ENCODE measurements at places on chromosomes 3 and 15.

GRCh38 chr15:70907784-70908471 lies 15.3 kb downstream of the LRRC49 start:
- DNase-seq = no peak

- DNase-seq = no peak
Measured at GRCh38 chr3:194592798-194593752, 40.1 kb downstream of the TMEM44 start.

DNA sequence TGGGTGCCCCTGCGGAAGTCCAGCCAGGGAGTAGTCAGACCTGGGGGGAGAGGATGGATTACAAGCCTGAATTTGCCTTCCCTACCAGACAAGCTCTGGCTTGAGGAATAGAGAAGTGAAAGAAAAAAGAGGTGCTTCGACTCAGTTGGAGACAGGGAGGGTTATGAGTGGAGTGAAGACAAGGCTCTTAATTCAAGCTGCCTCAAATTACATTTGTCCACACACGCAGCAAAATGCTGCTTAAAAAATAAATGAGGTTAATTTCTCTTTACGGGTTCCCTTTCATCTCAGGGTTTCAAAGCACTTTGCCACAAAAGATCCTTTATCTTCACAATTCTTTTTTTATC lies 49.0 kb upstream of the SLC4A7 start:
- DNase-seq = no peak

- DNase-seq = no peak
Measured at GRCh38 chr15:25233766-25234350, 205.0 kb downstream of the UBE3A start.

DNA sequence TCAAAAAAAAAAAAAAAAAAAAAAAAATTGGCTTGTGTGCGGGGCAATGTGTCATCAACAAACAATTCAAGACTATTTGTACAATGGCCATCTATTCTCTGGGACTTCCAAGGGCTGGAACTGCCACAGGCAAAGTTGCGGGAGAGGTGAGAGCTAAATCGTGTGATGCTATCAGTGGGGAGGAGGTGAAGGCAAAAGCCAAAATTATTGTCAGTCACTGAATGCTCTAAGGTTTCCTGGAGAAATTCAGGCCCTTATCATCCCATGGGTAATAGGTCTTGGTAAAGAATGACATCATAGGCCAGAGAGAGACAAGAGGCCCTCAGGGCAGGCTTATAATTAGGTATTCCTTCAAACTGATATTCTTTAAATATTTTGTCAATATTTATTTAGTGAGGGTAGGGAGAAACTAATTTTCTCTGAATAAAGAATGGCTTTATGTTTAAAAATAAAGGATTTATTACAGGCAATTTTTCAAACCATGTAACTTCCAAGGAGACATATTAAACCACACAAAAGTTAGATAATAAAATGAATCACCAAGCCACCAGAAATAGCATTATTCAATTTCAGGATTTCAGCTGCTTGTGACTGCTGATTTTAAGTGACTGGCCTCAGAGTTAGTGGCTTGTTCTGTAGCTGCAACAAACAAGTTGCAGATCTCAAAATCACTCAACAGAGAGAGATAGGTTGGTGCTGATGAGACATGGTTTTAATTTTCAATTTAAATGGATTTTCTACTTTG lies 226.3 kb upstream of the MRPL3 start:
- no peak for DNase-seq

GRCh38 chr15:65249641-65250040 lies 37.0 kb downstream of the PARP16 start:
- peak; percentile 2 for DNase-seq

DNA sequence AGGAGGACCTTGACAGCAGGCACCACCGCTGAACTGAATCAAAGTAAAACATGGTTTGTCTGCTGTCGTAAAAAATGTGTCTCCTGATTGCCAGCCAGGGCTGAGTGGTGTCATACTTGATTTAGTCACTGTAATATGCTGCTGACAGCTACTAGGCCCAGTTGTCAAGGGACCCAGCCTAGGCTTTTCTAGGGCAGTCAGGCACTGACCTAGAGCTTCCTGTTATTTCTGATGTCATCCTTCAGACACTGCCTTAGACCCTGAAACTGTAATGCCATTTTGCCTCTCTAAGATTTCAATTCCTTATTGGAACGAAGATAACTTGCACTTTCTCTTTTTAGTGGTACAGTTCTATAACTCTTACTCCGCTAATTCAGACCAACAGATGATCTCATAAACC lies 2.6 kb upstream of the MRPL3 start:
- no peak for DNase-seq

DNA sequence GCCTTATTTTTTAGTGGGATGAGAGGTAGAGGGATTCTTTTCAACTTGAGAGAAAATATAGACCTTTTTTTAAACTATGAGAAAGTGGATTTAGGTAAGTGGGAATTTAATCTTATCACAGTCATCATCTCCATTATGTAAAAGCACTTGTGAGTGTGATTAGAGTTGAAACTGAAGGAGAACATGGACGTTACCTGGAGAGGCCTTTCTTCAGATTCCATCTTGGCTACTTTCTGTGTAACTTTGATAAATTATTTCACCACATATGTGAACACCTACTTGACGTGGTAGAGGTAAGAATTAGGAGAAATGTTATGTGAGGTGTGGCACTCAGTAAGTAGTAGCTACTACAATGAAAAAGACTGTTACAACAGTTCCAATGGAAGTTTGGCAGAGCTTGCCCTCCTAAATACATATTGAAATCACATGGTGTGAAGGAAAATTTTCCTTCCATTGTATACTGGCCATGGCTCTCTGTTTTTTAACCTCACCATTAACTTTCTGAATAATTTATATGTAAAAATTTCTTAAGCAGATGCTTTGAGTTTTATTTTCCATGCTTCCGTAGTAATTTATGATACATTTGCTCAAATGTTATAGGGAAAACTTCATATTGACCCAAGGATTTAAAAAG lies 193.3 kb downstream of the FNDC3B start:
- no peak for DNase-seq

DNA sequence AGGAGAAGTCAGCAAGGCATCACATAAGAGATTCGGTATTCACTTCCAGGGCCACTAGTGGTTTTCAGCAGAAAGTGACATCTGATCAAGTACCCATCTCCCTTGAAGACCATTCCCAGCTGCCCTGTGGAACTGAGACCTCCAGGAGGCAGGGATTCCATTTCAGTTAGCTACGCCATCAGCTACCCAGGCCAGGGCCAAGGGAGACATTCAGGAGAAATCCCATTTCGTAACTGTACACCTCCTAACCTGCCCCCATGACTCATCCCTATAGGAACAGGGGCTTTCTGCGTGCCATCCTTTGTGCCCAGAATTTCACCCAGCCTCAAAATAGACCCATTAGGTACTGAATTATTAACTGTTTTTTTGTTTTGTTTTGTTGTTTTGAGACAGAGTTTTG lies 24.7 kb downstream of the SPATA12 start:
- DNase-seq = no peak

- no peak for DNase-seq
Measured at GRCh38 chr3:5022966-5023776, 43.9 kb downstream of the BHLHE40 start.

GRCh38 chr3:32109256-32109655 lies 2.8 kb downstream of the GPD1L start:
- no peak for DNase-seq

GRCh38 chr15:55917881-55918296 lies 75.5 kb downstream of the NEDD4 start:
- DNase-seq = no peak

GRCh38 chr3:122092460-122093165 lies 37.5 kb downstream of the CD86 start:
- no peak for DNase-seq

DNA sequence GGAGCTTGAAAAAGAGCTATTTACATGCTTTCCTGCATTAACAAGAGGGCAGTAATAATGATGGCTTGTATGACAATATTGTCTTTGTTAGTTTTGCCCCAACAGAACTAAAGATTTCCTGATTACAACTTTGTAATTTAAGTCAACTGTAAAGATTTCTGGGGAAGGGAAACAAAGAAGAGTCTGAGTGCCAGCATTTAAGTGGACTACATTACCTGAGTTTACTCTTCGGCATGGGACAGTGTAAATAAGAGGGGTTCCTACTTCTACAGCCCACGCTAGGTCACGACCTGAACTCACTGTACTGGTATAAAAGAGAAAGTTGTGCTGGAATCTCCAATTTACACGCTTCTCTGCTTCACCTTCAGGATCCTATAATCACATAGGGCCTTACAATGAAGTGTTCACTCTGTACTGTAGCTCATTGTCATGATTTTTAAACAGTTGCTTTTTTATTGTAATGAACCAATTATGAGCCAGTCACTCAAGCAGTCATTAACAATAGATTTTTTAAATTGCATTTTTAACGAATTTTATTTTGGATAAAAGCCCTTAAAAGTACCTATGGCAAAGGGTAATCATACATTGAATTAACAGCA lies 39.6 kb downstream of the DPH6 start:
- DNase-seq = no peak

- DNase-seq = no peak
Measured at GRCh38 chr3:159645874-159646273, 342.8 kb upstream of the IL12A start.

GRCh38 chr15:84681831-84682230 lies 23.8 kb upstream of the NMB start:
- DNase-seq = no peak

- DNase-seq = no peak
Measured at GRCh38 chr15:65072027-65072426, 4.2 kb upstream of the RASL12 start.

DNA sequence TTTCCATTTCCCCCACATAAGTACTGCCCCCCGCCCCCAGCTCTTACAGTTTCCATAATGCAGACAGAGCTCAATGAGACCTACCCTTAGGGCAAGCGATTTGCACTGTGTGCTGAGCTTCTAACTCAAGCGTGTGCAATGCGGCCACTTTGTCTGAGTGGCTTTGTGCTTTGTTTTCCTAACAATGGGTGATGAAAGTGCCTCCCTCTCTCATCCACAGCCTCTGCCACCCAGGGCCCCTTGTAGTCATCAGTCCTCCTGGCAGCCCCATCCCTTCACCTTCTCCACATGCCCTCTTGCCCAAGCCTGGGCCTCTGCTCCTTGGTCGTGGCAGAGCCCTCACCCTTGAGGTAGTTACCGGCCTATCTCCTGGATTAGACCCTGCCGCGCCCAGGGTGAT lies 17.2 kb downstream of the DAPK2 start:
- DNase-seq = no peak

DNA sequence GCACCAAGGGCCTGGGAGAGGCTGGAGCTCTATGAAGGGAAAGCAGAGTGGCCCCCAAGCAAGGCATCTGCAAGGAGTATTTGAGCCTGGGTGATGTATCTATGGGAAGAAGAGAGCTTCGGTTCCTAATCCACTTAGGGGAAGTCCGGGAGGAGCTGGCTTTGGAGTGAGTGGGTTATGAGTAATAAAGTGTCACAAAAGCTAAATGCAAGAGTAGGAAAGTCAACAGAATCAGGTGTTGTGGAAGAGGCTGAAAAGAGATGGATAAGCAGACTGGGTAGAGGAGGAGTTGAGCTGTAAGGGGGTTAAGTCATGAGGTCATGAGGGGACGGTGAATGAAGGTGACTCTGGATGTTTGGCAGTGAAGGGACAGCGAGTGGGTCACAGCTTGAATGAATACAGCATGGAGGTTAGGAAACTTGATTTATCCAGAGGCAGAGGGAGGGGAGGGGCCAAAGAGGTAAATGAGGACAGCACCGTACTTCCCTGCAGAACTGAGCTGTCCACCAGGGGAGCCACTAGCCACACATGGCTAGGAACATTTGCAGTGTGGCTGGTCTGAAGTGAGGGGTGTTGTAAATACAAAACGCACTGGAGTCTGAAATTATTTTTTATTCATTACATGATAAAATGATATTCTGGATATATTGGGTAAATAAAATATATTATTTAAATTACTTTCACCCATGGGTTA lies 83.3 kb downstream of the ADCY5 start:
- DNase-seq = no peak

- DNase-seq = no peak
Measured at GRCh38 chr3:122245513-122246174, 62.2 kb downstream of the CASR start.

DNA sequence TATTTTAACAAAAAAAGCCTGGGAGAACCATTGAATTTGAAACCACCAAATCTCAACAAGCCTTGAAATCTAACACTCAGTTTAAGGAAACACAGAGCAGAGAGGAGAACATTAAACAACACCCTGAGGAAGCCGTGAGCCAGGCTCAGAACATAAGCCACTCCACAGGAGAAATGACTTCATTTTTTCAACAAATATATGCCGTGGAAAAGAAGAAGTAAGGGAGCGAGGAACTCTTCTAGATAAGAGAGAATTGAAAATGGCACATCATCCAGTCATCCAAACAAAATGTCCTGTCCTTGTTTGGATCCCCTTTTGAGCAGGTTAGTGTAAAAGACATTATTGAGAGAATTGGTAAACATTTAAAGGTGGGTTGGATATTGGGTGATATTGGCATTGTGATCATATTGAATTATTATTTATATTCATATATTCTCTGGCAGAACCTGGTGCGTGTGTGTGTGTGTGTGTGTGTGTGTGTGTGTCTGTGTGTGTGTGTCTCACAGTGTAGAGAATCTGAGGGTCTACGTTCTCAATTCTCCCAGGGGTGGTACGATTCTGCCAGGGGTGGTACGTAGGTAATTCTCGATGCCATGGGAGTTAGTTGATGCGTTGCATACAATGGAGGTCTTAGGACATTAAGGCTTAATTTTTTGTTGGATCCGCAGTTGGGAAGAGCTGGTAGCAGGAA lies 94.4 kb downstream of the ST6GAL1 start:
- DNase-seq = no peak

DNA sequence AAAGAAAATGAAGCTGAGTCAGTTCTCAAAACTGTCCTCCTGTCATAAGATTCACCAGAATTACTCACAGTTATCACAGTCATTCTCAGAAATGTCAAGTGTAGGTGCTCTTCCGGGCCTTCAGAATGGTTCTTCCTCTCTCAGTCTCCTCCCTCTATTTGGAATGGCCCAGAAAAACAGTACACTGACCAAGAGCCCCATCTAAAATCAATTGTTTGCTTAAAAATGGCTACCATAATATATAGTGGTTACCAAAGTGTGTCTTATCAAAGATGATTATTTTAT lies 99.8 kb downstream of the MECOM start:
- DNase-seq = no peak

DNA sequence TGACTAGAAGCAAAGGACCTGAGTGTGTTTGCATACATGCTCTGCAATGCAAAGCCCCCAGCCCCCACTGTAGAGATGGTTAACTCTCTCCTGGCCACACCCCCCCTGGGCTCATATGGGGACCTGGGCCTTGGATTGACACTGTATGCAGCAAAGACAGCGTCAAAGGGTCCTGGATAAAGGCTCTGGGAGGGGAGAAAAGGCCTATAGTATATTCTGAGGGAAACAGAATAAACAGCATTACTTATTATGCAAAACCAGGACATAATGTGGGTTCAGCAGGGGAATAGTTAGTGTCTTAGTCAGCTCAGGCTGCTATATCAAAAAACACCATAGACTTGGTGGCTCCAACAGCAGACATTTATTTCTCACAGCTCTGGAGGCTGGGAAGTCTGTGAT lies 158.7 kb downstream of the APBA2 start:
- DNase-seq = no peak

All from activated CD4-positive, CD25-positive, alpha-beta regulatory T cell treated with anti-CD3 and anti-CD28 coated beads, Interleukin-2, amount 50 U/mL, for 16 hours (primary cell).